T-helper 1 cell (primary cell): ENCODE measurements at places on chromosomes 2 and 18.
A peak's percentile ranks its signal among the peaks of the same experiment; 100 is the strongest.

- no peak for DNase-seq
These were observed 818.4 kb upstream of the CDH2 start for GRCh38 chr18:28995319-28995718.

DNA sequence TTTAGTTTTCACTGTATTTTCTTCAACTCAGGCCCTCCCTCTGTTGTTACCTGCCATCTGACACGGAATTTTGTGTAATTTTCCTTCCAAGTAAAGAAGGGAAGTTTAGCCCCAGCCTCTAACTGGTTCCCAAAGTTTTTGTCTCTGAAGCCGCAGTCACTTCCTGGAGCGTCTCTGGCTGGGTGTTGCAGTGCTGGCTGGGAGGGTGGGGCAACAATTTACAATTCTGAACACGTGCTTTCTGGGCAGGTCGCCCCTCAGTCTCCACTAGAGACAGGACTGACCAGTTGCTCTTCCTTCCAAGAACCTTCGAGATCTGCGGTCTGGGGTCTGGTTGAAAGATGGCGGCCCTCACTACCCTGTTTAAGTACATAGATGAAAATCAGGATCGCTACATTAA is 3.5 kb downstream of the CNDP2 start:
- peak; percentile 25 for DNase-seq

DNA sequence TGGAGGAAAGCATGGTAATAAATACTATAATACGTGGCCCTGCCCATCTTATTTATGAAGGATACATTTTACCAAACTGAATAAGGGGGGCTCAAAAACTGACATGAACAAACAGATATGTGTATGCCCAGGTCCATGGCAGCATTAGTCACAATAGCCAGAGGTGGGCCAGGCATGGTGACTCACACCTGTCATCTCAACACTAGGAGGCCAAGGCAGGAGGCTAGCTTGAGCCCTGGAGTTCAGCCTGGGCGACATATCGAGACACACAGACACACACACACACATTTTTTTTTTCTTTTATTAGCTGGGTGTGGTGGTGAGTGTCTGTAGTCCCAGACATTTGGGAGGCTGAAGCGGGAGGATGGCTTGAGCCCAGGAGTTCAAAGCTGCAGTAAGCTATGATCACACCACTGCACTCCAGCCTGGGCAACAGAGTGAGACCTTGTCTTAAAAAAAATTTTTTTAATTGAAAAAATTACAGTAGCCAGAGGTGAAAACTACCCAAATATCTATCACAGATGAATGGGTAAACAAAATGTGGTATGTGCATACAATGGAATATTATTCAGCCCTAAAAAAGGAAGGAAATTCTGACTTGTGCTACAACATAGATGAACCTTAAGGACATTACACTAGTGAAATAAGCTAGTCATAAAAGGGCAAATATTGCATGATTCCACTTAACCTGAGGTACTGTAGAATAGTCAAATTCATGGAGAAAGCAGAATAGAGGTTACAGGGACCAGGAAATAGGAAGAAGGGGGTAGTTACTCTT is 8.0 kb downstream of the ATP8B1 start:
- no peak for DNase-seq

DNA sequence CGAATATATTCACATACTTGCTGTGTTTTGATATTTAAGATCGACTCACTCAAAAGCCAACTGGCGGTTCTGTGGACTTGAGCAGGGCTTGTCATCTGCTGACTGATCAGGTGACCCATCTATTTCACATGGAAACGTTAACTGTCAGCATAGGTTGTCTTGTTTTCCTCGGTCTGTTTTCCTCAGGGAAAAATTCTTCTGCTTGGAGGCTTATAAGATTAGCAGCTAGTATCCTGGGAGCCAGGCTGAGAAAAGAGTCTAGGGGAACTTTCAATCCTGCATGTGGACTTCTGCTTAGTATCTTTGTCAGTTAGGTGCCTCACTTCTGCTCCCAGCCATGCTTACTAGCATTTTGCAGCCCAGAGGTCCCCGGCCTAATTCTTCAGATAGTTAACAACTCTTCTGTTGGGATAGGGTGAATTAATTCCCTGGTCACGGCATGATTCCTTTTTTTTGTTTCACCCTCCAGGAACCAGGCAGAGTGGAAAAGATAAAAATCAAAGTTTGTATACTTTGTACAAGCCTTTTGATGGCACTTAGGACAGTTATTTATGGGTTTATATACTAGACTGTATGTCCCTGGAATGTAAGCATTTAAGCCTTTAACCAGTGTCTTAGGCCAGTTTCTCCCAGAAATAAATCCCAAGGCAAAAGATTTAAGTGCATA is 226.0 kb downstream of the GULP1 start:
- DNase-seq: no peak
